A549 treated with dexamethasone at 1 μM for 4 hours (cell line): ENCODE measurements at places on chromosomes 2 and 18. TPM values are rescaled to one million over a fixed set of nuclear protein-coding genes. Genes with fewer than 3 reads are reported as not detected.

RTP5 gene
- not detected in 5 replicates for total RNA-seq

CROCC2 gene
- not detected in 5 replicates for total RNA-seq

TUBA3E gene
- total RNA-seq = 4.4 to 6.3 TPM (median 5.5 TPM) in 5 replicates

MTCL1 gene
- 40.5 to 70.2 TPM (median 59.6 TPM) in 5 replicates for total RNA-seq
